8988T (cell line): ENCODE measurements at places on chromosomes 11 and 22.

GRCh38 chr11:73951797-73952196, 971 bp downstream of the DNAJB13 start:
- no peak for DNase-seq

DNA sequence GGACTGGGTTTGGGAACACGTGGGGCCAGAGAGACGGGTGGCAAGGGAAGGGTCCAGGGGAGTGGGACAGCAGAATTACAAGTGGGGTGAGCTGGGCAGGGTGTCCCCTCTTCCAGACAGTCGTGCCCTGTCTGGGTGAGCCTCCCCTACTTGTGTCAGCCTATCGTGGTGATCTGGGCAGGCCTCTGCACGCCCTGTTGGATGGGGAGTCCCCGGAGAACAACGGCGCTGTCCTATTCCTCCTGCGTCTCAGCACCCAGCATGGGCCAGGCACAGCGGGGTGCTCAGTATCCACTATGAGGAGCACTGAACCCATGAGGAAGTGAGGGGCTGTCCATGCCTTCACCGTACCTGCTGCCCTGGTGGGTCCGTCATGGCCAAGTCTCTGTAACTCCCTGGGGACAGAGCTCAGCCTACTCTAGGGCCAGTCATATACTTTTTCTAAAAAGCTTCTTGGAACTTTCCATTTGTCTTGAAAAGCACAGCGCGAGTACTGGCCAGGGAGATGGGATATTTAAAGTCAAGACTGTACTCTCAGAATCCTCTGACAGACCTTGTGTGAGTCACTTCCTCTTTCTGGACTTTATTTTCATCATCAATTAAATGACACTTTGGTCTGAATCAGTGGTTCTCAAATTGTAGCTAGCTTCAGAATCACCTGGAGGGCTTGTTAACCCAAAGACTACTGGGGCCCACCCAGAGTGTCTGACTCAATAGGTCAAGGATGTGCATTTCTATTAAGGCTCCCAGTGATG, 81.7 kb upstream of the NECTIN1 start:
- no peak for DNase-seq

DNA sequence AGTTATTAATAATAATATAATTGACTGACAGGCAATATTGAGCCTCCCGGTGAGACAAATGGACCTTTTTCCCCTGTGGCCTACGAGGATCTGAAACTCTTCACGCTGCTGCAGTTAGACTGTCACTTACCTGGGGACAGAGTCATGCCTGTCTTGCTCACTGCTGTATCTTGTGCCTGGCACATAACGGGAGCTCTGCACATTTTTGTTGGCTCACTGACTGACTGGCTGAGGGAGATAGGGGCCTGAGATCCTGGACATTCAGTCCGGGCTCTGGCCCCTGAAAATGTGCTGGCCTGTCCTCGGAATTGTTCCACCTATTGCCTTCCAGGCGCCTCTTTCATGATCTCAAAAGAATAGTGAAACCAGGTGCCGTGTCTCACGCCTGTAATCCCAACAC, 743 bp upstream of the CD3D start:
- DNase-seq, result no peak

DNA sequence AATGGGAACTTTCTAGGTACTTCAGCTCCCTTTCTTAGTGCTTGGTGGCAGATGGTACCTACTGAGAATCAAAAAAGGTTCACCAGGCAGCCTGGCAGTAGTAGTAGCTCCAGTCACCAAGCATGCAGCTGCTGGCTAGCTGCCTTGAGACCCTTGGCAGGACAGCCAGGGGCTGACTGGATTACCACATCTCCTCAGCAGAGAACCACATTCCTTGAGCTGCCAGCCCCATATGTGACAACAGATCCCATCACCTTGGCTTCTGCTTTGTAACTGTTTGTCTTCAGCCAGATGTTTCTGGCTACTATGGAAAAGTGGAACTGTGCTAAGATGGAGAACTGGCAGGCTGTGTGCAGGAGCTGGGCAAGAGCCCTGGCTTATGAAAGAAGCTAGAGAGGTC, 39.6 kb upstream of the CHRM4 start:
- no peak for DNase-seq

- DNase-seq, result no peak
Measured at GRCh38 chr11:8512547-8512946, 81.5 kb downstream of the STK33 start.

- no peak for DNase-seq
Measured at GRCh38 chr11:60918939-60919265, 4.9 kb downstream of the TMEM109 start.

DNA sequence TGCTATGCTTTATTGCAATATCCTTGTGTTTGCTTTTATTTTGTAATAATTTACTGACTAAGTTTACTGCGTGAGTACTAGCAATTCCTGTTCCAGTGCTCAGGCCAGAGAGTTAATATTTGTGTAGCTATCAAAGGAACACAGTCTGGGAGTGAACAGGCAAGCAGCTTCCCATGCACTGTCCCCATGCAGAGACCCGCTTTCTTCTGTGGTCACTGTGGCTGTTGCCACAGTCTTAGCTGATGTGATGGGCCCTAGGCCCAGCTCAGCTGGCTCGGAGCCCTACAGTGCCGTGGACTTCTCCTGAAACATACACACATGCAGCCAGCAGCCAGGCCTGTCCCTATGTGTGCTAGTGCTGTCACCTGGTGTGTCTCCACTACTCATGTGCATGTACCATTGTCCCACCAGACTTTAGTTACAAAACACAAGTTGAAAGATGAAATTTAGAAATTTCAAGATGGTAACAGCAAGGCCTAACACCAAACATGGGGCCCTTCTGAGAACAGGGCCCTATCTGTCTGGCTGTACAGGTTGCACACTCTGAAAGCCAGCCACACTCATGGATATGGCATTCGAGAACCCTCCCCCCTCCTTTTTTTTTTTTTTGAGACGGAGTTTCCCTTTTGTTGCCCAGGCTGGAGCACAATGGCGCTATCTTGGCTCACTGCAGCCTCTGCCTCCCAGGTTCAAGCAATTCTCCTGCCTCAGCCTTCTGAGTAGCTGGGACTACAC, 12.3 kb upstream of the SCUBE2 start:
- DNase-seq, result no peak

- DNase-seq, result no peak
Measured at GRCh38 chr11:118046964-118047700, 29.7 kb upstream of the TMPRSS4 start.

- DNase-seq, result peak; percentile 94
Measured at GRCh38 chr11:3049430-3050243, 7.6 kb downstream of the CARS1 start.

- DNase-seq, result no peak
Measured at GRCh38 chr11:77400271-77400670, 73.6 kb downstream of the PAK1 start.

DNA sequence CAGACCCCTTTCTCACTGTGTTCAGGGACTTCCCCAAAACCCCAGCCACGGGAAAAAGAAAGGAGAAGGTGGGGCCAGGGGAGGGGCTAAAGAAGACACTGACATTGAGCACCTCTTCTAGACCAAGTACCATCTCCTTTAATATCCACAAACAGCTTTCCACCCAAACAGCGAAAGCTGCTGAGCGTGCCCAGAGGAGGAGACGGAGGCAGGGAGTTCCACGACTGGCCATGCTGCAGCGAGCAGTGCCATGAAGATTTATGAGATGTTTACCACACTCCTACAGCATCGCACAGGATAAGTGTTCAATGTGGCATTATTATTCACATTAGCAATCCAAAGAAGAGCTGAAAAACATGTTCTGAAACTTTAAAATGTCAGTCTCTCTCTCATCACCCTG, 127.4 kb downstream of the LARGE1 start:
- no peak for DNase-seq

GRCh38 chr11:83031127-83031526, 40.6 kb downstream of the RAB30 start:
- no peak for DNase-seq

DNA sequence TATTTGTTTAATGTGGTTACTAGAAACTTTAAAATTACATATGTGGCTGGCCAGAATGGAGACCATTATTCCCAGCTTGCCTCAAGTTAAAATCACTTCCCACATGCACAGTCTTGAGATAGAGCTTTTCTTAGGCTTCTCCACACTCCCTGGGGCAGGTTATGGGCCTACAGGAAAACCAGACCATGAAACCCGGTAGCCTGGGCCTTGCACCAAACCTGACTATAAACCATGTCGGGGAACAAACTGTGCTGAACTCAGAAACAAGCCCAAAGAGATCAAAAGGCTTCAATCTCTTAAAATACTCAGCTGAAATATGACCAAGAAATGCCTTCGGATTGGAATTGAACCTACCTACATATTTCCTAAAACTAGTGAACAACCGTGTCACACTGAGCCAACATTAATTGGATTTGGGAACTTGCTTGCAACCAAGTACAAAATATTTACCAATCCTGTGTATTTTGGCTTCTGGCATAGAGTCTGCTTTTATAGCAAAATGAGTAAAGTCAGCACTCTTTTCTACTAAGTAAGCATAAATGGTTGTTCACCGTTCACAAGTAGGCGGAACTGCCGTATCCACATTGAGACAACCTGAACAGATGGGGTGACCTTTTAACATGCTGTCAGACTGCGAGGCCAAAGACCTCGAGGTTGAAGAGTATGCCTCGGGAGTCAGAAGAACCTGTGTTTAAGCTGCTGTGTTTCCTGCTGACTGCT, 199.5 kb downstream of the FAM76B start:
- no peak for DNase-seq

DNA sequence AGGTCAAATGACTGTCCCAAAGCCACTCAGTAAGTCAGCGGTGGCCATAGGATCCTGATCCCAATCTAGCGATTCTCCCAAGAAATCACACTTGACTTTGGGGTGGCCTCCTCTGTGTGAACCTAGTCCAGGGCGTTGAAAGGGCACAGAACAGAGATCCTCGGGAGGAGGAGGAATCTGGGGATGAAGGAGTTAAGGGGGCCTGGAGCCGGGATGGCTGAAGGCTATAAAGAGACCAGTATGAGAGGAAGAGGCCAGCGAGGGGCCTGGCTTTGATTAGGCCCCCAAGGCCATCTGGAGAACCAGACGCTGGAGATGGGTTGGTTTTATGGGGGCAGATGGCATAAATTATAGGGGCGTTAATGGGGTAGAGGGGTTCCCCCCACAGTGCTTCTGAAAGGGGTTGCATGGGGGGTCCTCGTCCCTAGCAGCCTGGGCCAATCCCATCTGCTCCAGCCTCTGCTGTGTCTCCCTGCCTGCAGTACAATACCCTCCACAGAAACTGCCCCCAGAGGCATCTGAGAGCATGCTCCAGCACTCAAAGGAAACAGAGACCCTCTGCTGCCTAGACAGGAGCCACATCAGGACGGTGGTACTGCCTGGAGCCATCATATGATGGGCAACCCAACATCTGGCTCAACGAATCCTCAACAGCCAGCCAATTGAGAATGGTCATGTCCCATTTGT, 35.2 kb upstream of the TRIM29 start:
- DNase-seq, result peak; percentile 6

DNA sequence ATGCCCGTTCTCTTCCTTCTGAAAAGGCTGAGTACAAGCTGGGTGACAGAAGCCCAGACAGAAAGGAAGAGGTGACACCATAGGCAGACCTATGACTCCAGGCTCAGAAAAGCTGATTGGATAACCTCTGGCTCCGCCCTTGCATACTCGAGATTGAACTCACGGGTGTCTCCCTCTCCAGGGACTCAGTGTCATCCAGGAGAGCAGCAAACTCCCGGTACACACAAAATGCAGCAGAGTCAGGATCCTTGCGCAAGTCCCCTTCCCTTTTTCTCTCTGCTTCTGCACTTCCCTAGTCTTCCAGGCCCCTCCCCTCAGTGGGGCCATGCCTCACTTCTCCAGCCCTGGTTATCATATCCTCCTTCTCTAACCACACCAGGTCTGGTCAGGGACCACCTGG, 9.8 kb downstream of the SCN4B start:
- no peak for DNase-seq

- no peak for DNase-seq
Measured at GRCh38 chr11:72309074-72309598, 65.2 kb upstream of the PHOX2A start.

- DNase-seq, result no peak
Measured at GRCh38 chr11:5528495-5528894, 12.0 kb upstream of the UBQLNL start.

GRCh38 chr22:39658367-39658766, 87.8 kb downstream of the CACNA1I start:
- no peak for DNase-seq

- DNase-seq, result no peak
Measured at GRCh38 chr11:117930668-117931330, 1.6 kb upstream of the TMPRSS13 start.

DNA sequence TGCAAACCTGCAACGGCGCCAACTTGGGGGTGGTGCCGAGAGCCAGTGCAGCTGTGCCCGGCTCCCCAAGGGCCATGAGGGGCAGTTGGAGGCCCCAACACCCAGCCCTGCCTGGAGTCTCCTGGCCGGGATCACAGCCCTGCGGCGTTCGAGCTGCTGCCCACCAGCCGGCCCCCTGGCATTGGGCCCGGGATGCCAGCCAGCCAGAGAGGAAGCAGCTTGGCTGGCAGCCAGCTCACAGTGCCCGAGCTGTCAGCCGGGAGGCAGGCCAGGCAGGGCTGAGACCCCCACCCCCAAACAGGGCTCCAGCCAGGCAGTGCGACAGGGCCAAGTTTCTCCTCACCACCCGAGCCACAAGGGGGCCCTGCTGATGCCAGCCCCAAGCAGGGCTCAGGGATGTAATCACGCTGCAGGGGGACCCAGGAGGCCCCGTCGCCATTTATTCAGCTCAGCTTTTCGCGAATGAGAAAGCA, 26.0 kb upstream of the TCF20 start:
- no peak for DNase-seq

- DNase-seq, result no peak
Measured at GRCh38 chr11:46947399-46948077, 11.0 kb downstream of the CSTPP1 start.

GRCh38 chr22:35900483-35901168, 128.0 kb downstream of the RBFOX2 start:
- peak; percentile 11 for DNase-seq

DNA sequence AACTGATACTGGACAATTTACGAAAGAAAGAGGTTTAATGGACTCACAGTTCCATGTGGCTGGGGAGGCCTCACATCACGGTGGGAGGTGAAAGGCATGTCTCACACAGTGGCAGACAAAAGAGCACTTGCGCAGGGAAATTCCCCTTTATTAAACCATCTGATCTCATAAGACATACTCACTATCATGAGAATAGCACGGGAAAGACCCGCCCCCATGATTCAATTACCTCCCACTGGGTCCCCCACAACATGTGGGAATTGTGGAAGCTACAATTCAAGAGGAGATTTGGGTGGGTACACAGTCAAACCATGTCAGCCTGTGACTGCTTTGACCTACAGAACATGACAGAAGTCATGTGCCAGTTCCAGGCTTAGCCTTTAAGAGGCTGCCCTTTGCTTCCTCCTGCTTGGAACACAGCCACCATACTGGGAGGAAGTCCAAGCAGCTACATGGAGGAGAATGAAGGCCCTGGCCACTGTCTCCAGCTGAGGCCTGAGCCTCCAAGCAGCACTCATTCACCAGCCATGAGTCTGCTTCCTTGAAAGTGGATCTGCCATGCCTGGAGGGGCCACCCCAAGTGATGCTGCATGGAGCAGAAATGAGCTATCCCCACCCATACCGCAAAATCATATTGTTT, 10.9 kb upstream of the GAL start:
- DNase-seq, result no peak

GRCh38 chr11:7605186-7605943, 67.9 kb downstream of the CYB5R2 start:
- DNase-seq, result no peak
